ENCODE measurements at places on chromosomes 5 and 9.
A peak's percentile ranks its signal among the peaks of the same experiment; 100 is the strongest.

DNA sequence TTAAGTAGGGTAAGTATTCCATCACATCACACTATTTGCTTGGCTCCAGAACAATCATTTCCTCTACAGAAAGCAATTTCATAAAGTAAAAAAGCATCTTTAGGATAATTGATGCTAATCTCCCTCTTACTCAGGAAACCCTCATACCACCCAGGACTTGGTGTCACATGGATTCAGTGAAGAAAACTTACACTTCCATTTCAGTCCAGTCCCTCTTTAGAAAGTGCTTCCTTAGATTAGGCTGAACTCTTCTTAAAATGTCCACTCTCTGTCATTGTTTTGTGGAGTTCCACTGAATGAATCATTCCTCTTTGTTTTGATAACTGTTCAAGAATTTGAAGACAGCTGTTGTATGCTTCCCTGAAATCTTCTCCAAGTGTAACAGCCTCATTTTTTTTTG, 144.0 kb upstream of the ZNF462 start:
- no peak for DNase-seq

- DNase-seq: peak; percentile 97
Measured at GRCh38 chr5:74294231-74294705, 346.3 kb downstream of the ENC1 start.

- peak; percentile 88 for DNase-seq
Measured at GRCh38 chr5:40410964-40411635, 268.6 kb upstream of the PTGER4 start.

DNA sequence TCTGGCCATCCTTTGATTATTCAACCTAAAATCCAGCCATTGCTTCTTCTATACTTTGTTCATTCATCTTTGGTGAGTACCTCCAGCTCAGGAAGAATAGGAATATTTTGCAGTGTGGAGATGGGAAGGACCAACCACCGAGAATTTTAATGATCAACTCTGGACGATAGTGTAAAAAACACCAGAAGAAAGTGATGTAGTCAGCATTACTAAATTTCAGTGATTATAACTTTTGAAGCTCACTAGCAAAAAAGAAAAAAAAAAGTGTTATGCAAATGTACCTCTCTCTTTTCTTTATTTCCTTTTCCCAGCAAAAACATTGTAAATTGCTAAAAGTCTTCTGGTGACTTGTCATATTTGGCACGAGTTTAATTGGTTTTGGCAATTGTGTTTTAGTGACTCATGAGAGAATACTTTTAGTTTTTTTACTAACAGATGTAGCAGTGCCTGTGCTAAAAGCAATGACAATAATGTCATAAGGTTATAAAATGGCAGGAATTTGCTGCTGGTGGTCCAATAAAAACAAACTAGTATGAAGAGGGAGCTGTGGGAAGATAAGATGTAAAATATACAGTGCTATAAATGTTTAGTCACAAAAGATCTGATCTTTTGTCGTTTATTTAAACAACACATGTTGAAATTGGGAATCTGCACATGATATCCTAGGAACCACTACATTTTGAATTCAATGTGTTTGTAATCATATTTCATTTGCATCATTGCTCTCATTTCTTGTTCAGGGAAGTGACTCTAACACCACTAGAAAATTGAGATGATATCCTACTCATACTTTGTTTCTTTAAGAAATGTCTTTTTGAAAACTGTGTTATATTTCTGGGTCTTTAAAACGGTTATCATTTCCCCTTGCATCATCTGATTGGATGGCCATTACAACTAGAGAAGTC, 81.3 kb upstream of the ERCC6L2 start:
- no peak for DNase-seq

DNA sequence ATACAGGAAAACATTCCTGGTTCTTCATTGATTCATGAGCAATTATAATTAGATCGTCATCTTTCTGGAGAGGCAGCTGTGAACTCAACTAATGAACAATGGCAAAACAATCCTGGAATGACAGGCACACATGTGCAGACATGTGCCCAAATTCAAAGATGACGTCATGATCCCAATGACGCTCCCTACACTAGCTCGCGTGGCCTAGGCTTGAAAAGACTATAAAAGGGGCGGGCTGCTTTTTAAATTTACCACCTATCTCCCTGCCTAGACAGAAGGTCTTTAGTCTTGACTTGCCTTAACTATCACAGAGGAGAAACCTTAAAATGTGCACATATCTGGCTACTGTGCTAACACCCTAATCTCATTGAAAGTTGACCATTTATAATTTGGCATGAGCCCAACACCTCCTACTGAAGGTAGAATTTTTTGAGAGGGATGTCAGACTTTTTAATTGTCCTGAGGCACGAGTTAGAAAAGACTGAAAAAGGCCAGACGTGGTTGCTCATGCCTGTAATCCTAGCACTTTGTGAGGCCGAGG, 88.2 kb downstream of the PRRT1B start:
- no peak for DNase-seq

GRCh38 chr9:134418354-134418753, 92.1 kb downstream of the RXRA start:
- DNase-seq: no peak

DNA sequence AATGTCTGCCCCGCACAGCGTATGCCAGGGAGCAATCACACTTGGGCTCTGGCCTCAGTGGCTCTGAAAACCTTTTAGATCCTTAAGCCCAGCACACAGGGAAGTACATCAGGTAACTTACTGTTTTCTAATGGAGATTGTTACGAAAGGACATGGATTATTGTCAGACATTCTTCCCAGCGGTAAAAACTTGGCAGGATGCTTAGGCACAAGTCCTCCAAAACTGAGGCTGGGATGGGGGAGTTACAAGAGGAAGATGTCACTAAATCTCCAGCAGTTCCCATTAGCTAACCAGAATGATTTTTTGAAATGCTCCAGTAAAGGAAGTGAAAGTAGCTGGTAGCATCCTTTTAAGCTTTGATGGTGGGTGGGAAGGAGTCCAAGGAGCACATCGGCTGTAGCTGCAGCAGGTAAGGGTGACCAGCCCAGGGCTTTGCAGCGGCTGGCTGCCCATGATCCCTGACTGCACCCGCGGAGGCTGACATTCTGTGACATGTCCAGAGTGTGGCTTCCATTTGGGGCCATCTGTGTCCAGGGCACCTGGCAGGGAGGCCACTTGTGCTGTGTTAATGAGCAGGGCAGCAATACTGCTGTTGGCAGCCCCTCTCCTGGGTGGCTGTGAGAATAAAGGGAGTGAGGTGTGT, 165.8 kb downstream of the GADD45G start:
- DNase-seq: peak; percentile 77

- DNase-seq: no peak
Measured at GRCh38 chr9:79603222-79603920, 31.6 kb downstream of the TLE4 start.

DNA sequence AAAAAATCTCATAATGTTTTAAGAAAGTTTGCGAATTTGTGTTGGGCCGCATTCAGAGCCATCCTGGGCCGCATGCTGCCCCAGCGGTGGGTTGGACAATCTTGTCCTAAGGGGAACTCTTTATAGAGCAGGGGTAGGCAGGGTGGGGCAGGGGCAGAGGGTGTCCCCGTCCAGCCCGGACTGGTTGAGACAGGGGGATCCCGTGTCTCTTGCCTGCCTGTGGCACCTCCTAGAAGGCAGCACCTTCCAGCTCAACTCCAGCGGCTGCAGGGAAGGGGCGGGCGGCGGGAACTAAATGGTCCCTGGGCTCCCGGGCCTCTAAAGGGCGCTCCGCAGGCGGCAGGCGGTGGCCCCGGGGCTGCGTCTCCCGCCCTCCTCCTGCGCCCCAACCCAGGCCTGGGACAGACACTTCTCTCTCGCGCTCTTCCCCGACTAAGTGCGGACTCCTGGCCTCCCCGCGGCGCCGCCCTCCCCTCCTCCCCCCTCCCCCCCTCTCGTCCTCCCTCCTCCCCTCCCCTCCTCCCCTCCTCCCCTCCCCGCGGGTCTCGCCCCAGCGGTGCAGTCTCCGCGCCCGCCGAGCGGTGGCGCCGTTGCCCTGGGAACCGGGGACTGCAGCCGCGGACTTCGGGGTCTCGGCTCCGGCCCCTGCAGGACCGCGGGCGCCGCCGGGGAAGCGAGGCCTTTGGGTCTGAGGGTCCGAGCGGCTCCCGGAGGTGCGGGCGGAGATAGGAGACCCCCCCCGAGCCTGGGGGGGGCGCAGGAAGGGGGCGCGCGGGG, 132.6 kb downstream of the MRPL36 start:
- DNase-seq: no peak

GRCh38 chr5:160486573-160486972, 64.9 kb downstream of the PTTG1 start:
- DNase-seq: no peak

DNA sequence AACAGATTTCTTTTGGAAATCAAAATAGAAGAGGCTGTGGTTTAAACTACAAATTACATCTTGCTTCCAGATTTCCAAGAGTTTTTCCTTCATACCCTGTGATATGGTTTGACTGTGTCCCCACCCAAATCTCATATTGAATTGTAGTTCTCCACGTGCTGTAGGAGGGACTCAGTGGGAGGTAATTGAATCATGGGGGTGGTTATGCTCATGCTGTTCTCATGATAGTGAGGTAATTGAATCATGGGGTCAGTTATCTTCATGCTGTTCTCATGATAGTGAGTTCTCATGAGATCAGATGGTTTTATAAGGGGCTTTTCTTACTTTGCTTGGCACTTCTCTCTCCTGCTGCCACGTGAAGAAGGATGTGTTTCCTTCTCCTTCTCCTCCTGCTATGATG, 687.0 kb upstream of the ZNF608 start:
- DNase-seq: no peak

DNA sequence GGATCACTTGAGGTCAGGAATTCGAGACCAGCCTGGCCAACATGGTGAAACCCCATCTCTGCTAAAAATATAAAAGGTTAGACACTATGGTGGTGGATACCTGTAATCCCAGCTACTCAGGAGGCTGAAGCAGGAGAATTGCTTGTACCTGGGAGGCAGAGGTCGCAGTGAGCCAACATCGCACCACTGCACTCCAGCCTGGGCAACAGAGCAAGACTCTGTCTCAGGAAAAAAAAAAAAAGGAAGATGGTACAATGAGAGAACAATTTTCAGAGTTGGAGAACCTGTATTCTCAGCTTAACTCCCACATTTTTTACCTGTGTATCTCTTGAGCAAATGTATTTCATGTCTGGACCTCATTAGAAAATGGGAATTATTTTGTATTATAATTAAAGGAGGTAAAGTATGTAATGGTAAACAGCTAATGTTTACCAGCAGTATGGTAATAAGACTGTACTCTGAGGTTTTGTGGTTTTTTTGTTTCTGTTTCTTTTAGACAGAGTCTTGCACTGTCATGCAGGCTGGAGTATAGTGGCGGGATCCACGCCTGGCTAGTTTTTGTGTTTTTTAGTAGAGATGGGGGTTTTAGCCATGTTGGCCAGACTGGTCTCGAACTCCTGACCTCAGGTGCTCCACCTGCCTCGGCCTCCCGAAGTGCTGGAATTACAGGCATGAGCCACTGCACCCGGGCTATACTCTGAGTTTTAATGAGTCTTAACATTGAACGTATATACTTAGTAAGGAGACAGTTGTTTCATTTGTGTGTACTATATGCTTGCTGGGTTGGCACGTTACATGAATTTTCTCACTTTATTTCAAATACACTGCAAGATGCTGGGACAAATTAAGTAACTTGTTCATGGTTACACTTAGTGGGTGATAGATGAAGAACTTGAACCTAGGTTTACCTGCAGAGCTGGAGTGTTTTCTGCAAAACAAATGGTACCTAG, 16.2 kb downstream of the UHRF2 start:
- DNase-seq: peak; percentile 50

- no peak for DNase-seq
Measured at GRCh38 chr5:56460681-56461191, 227.6 kb upstream of the ANKRD55 start.

- no peak for DNase-seq
Measured at GRCh38 chr9:101055516-101055915, 27.0 kb downstream of the PLPPR1 start.

DNA sequence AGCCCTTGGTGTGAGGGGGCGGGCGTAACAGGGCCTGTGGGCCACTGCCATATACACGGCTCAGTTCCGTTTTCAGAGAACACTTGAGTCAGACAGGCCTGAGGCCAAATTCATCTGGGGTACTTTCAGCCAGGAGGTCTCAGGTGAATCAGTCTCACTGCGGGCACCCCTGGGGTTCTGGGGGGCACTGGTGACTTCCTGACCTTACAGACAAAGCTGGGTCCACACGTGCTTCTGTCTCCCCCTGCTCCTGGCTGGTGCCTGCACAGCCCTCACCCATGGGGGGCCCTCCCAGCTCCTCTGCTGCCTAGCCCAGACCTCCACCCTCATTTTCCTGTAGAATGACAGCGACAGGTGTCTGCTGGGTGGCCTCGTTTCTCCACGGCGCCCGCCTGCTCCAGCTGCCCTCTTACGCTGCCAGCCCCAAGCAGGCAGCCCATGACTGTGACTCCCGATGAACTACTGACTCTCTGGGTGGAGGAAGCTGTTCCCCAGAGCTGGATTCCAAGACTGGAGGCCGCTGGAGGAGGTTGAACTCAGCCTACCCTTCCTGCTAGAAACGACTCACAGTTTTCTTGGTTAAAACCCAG, 374.1 kb upstream of the IRX4 start:
- DNase-seq: no peak

DNA sequence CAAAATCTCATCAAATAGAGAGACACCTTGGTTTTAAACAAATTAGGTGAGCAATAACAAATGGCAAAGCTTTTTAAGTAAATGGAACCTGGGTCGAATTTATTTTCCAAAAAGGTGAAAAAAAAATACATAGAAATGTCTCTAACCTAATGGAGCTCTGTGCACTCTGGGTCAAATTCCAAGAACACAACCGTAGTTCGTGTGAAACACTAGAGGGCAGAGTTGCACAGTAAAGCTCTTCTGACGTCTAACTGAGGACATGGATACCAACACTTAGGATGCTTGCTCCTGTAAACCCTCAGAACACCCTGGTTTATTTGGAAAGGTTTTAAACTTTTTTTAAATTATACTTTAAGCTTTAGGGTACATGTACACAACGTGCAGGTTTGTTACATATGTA, 18.9 kb downstream of the MARCHF11 start:
- peak; percentile 44 for DNase-seq

- DNase-seq: no peak
Measured at GRCh38 chr5:67677422-67677970, 480.9 kb upstream of the CD180 start.

DNA sequence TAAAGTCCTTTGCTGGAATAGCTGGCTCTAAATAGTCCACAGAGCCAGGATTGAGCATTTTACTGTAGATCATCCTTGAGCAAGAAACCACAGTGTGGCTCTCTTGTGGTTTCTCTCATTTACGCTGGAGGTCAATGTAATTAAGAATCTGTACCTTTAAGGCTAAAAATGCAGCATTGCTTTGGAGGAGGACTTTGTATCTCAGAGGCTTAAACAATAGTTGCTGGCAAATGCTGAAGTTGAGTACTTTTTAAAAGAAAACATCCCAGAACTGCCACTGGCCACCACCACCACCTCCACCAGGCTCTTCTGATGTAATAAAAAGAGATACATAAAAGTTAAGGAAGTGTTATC, 177.3 kb upstream of the ADAMTSL1 start:
- peak; percentile 67 for DNase-seq

GRCh38 chr5:71932655-71933338, 174.5 kb upstream of the MAP1B start:
- DNase-seq: no peak

All from MV-4-11 (cell line).